Activated T-helper 2 cell treated with anti-CD3 and anti-CD28 coated beads, Interferon-gamma antibody, Interleukin-2, Interleukin-4, amounts not matched to agents 10 μg/mL and 5 μg/mL and 100 μg/mL, durations not matched to agents 14 hours and 24 hours and 36 hours (primary cell): ENCODE measurements at places on chromosomes 16 and 17.

DNA sequence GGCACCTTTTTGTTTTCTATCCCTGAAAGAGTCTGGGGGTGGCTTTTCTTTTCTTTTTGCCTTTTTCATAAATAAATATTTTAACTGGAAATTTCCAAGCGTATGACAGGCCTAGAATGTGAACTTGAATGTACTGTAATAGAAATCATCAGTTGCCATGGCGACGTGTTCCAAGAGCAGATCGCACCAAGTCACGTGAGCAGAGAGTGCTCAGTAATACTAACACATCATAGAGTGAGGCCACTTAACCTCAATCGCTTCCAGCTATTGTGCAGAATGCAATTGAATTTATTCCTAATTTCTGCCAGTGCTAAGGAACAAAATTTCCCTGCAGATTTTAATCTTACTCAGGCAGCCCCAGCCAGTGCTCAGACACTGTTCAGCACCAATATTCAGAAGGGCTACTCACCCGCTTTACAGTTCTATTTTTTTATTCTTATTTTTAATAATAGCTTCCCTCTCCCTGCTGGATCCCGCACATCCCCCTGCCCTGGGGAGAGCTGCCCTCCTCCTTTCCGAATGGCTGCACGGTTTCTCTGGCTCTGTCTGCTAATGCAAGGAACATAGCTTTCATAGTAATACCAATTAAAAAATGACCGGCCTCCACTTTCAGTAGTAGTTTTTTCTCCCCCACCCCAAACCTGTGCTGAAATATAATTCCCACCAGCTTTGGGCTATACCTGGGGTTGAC is 26.2 kb upstream of the PMFBP1 start:
- no peak overlapping the region for H3K27ac ChIP-seq
- peaks cover 10% of the 10 kb centered on the region for H3K4me1 ChIP-seq
- peaks cover 4% of the 10 kb centered on the region for H3K27me3 ChIP-seq
- H3K36me3 ChIP-seq: no peaks in the 10 kb centered on the region
- H3K4me3 ChIP-seq: no peak overlapping the region

- H3K27ac ChIP-seq: no peak overlapping the region
- H3K36me3 ChIP-seq: no peaks in the 10 kb centered on the region
- H3K4me1 ChIP-seq: no peaks in the 10 kb centered on the region
Observed at GRCh38 chr17:12727881-12728280, 61.4 kb upstream of the ARHGAP44 start.

DNA sequence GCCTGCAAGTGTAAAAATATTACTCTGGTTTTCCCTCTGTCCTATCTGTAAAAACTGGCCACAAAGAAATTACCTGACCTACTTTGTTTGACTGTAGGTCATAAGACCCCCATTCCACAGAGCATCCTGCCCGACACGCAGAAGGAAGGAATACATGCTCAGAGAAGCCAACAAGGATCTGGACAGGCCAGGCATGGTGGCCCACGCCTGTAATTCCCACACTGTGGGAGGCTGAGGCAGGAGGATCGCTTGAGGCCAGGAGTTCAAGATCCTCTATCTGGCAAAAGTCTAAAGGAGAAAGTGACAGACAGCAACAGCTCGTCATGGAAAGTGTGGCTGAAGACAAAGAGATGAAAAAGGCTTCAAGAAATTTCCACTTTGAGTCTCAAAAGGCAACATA is 78.2 kb upstream of the RNU2-1 start:
- no peak overlapping the region for H3K4me3 ChIP-seq
- peak; percentile 8 for DNase-seq
- H3K27me3 ChIP-seq: no peaks in the 10 kb centered on the region
- no peaks in the 10 kb centered on the region for H3K36me3 ChIP-seq
- peaks cover 8% of the 10 kb centered on the region for H3K4me1 ChIP-seq

DNA sequence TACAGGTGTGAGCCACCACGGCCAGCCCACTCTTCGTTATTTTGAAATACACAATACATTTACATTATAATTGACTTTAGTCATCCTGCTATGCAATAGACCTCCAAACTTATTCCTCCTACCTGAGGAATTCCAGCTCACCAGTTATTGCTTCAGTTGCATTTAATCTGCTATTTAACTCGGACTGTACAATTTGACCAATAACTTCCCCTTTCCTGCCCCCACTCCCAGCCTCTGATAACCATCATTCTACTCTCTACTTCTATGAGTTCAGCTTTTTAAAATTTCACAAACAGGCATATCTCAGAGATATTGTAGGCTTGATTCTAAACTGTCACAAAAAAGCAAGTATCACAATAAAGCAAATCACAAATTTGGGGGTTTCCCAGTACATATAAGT is 157.0 kb downstream of the COPRS start:
- DNase-seq: no peak
- H3K27me3 ChIP-seq: peaks cover 6% of the 10 kb centered on the region
- H3K4me1 ChIP-seq: no peaks in the 10 kb centered on the region
- H3K4me3 ChIP-seq: no peak overlapping the region

GRCh38 chr17:44647736-44648135 is 8.5 kb upstream of the MEIOC start:
- no peak for DNase-seq
- H3K36me3 ChIP-seq: no peaks in the 10 kb centered on the region
- peaks cover 31% of the 10 kb centered on the region for H3K27me3 ChIP-seq
- H3K27ac ChIP-seq: no peak overlapping the region
- H3K4me1 ChIP-seq: no peaks in the 10 kb centered on the region

DNA sequence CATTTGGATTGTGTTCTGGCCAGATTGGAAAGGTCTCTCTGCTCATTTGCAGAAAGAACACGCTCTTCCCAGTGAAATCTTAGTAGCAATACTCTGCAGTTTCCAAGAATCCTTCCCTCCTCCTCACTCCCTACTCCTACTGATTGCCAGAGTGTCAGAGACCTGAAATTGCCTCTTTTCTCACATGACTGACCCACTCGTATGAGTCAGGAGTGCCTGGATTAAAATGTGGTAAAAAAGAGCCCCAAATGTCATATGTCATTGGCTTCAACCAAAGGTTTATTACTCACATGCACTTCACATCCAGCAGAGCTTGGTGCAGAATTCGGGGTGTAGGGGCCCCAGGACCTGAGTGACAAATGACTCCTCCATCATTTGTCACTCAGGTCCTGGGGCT is 39.7 kb upstream of the IRX3 start:
- H3K4me1 ChIP-seq: no peaks in the 10 kb centered on the region
- no peak overlapping the region for H3K27ac ChIP-seq
- no peak for DNase-seq
- no peaks in the 10 kb centered on the region for H3K36me3 ChIP-seq

- H3K4me1 ChIP-seq: peaks cover 32% of the 10 kb centered on the region
- peak overlapping the region; percentile 90 for H3K4me3 ChIP-seq
- H3K36me3 ChIP-seq: peaks cover 29% of the 10 kb centered on the region
- DNase-seq: peak; percentile 62
- H3K27ac ChIP-seq: peak overlapping the region; percentile 95
Observed at GRCh38 chr17:44220213-44221083, 973 bp upstream of the UBTF start.

- peak within 1 kb of the TSS; percentile 67 for H3K4me3 ChIP-seq
- peaks cover 39% of the 10 kb centered on the region for H3K4me1 ChIP-seq
Observed at GRCh38 chr17:3915995-3916696, at the start of gene P2RX1. P2RX1 (minus strand) TSS chr17:3916465; CDS start chr17:3916225, 240 bp downstream.

DNA sequence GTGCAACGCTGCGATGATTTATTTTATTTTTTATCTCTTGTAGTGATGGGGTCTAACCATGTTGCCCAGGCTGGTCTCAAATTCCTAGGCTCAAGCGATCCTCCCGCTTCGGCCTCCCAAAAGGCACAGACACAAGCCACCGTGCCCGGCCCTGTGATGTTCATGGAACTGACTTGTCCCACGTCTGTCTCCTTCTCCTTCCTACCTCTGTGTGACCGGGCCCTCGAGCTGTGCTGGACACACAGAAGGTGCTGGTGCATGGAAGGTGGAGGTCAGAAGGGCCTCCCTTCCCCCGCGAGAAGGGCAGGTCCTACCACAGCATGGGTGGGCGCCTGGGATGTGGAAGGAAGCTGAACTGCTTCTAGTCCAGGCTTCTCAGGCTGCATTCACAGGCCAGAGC is 88.0 kb downstream of the SEC14L1 start:
- H3K27me3 ChIP-seq: no peaks in the 10 kb centered on the region
- H3K4me1 ChIP-seq: peaks cover 6% of the 10 kb centered on the region
- no peak overlapping the region for H3K27ac ChIP-seq
- no peaks in the 10 kb centered on the region for H3K36me3 ChIP-seq
- DNase-seq: no peak
- no peak overlapping the region for H3K4me3 ChIP-seq

DNA sequence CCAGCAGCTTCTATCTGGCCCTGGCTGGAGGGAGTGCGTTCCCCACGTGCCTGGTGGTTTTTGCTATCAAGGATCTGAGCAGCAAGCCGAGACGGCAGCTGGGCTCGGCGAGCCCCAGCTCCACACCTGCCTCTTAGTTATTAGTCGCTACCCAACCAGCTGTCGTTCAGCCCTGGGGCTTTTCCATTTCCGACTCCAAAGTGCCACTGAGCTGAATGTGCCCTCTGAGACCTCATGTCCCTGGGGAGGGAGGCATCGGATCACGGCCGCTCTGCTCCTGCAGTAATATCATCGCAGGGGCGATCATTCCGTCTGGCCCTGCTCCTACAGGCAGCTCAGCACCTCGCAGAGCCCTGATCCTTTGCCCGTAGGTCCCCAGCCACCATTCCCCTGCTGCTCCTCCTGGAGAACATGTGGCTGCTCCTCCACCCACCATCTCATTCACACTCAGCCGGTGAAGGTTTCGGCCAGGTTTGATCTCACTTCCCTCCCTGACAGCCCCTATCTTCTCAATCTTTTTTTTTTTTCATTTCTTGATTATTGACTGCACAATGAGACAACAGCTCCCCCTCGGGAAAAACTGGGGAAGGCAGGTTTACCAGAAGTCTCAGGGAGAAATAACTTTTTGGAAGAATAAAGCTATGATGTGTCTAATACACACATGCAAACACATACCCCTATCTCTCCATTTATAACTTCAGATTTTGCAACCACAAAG is 86.7 kb downstream of the ZFHX3 start:
- DNase-seq: no peak
- no peak overlapping the region for H3K27ac ChIP-seq
- H3K4me1 ChIP-seq: no peaks in the 10 kb centered on the region
- H3K4me3 ChIP-seq: no peak overlapping the region
- no peaks in the 10 kb centered on the region for H3K27me3 ChIP-seq
- H3K36me3 ChIP-seq: no peaks in the 10 kb centered on the region

DNA sequence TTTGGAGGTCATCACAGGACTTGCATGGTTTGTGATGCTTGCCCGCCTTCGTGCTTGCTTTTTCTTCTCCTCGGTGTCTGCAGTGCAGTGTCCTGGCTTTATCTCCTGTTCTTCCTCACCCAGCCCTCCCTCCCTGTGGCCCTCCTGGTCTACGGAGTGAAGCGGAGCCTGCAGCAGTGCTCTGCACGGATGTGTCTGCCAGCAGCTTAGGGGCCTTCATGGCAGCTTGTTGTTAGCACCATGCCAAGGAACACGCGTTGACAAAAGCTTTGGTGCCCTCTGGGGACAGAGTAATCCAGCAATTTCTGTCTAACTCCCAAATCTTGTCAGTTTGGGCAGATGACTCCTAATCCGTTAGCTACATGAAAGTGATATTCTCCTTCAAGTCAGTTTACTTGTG is 9.9 kb downstream of the DHODH start:
- no peak overlapping the region for H3K27ac ChIP-seq
- H3K4me1 ChIP-seq: peaks cover 9% of the 10 kb centered on the region
- no peak for DNase-seq
- no peaks in the 10 kb centered on the region for H3K27me3 ChIP-seq
- peaks cover 36% of the 10 kb centered on the region for H3K36me3 ChIP-seq

DNA sequence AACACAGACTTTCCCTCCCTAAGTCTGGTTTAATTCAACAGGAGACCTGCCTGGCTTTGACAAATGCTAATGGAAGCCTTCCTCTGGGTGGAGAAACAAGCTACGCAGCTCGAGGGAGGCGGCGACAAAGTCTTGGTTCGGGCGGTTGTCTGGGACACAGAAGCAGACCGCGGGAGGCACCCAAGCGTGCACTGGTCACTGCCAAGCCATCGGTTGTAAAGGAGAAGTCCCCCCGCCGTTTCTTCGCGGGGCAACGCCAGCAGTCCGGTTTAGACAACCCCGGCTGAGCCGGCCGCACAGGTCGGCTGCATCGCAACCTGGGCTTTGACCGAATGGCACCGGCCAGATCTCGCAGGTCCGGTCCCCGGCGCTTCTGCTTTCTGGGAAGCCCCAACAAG is 586 bp downstream of the GLYR1 start:
- H3K27ac ChIP-seq: peak overlapping the region; percentile 68
- peaks cover 53% of the 10 kb centered on the region for H3K36me3 ChIP-seq
- H3K27me3 ChIP-seq: no peaks in the 10 kb centered on the region
- H3K4me1 ChIP-seq: peaks cover 44% of the 10 kb centered on the region

DNA sequence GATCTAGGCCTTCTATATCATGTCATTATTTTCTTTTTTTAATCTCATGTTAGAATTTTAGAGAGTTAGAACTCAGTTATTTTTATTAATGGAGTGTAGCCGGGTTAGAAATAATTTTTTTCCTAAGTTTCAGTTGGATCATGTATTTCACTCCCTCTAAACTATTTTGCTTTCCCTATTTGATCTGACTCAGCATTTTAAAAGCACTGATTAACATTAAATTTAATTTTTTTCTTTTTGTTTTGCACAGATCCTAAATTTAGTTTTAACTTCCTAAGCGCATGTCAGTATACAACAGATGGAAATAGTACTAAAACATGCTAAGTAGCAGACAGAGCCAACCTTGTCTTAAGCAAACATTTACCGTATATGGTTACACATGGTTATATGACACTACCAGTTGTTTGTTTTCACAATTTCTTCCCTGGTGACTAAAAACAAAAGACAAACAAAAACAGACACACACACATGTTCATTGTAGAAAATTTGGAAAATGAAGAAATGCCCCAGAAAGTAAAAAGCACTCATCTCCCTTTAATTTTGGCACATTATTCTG is 33.6 kb upstream of the RAB11FIP4 start:
- DNase-seq: no peak
- H3K27ac ChIP-seq: no peak overlapping the region
- H3K27me3 ChIP-seq: no peaks in the 10 kb centered on the region
- peaks cover 1% of the 10 kb centered on the region for H3K4me1 ChIP-seq
- H3K4me3 ChIP-seq: no peak overlapping the region

DNA sequence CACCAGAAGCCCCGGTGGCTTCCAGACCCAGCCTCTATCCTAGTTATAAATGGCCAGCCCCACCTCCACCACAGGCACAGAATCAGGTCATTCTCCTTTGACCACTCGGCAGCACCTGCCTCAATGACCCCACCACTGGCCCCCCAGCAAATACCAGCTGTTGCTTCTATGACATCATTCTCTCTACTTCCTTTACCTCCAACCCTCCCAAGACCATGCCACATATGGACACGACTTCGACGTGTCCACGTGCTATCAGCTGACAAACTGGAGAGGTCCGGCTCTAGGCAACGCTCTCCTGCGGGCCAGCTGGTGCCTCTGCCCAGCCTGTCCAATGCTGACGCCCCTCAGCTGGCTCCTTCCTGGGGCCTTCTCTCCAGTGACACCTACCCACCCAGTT is 5.9 kb downstream of the ALYREF start:
- no peaks in the 10 kb centered on the region for H3K27me3 ChIP-seq
- H3K4me1 ChIP-seq: peaks cover 16% of the 10 kb centered on the region
- peaks cover 84% of the 10 kb centered on the region for H3K36me3 ChIP-seq
- H3K27ac ChIP-seq: no peak overlapping the region

GRCh38 chr17:32502710-32503109 is 15.9 kb downstream of the CDK5R1 start:
- no peak overlapping the region for H3K4me3 ChIP-seq
- H3K4me1 ChIP-seq: peaks cover 50% of the 10 kb centered on the region
- H3K27ac ChIP-seq: peak overlapping the region; percentile 95
- H3K36me3 ChIP-seq: peaks cover 8% of the 10 kb centered on the region
- no peaks in the 10 kb centered on the region for H3K27me3 ChIP-seq
- no peak for DNase-seq
